Stimulated activated CD8-positive, alpha-beta memory T cell treated with anti-CD3 and anti-CD28 coated beads, Interleukin-7, amount 100 ng/mL, for 1 hour (primary cell): ENCODE measurements at places on chromosomes 11 and 22.

GRCh38 chr11:125514336-125515101, 18.5 kb upstream of the FEZ1 start:
- no peak for DNase-seq

GRCh38 chr22:42699281-42699975, 21.2 kb downstream of the A4GALT start:
- no peak for DNase-seq

- no peak for DNase-seq
Measured at GRCh38 chr11:68146704-68147474, 25.7 kb upstream of the CHKA start.

DNA sequence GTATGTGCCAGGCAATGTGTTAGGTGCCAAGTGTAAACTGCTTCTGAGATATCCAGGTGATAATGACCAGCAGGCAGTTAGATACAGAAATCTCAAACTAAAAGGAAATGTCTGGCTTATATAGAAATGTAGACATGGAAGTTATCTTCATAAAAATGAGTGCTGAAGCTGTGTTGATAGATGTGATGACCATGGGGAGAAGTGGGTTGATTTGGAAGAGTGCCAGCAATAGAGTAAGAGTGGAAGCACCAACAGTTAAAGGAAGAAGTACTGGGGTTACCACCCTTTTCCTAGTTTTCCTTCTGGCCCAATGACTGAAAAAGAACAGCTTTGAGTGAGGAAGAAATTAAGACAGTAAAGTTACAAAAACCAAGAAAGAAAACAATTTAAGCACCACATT, 68.5 kb downstream of the C2CD3 start:
- no peak for DNase-seq

DNA sequence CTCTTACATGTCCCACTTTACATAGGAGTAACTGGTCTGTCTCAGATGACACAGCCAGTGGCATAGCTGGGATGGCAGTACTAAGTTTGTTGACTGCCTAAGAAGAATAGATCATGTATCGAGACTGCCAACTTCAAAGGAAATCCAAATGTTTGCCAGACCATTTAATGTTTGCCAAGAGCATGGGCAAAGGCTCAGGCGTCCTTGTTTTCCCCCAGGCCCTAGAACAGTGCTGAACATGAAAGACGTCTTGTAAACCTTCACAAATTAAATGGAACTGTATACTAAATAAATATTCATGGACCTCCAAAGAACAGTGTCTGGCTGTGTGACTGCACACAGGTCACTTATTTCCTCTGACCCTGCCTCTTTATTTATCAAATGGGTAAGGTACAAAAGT, 234.7 kb upstream of the CCDC90B start:
- DNase-seq: no peak

DNA sequence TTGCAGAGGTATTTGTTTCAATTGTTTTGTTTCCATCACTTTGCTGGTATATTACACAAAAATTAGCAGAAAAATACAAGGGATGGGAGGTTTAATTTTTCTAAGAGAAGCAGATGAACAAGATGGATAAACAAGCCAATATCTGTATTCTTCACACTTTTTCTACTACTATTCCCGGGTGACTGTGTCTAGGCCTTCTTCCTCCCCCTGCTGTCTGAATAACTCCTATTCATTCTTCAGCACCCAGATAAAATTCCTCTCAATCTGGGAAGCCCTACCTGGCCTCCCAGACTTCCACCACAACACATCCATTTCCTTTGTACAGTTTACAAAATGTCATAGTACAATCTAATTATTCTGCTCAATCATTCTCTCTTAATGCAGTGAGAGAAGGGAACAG, 666.6 kb upstream of the TENM4 start:
- no peak for DNase-seq

DNA sequence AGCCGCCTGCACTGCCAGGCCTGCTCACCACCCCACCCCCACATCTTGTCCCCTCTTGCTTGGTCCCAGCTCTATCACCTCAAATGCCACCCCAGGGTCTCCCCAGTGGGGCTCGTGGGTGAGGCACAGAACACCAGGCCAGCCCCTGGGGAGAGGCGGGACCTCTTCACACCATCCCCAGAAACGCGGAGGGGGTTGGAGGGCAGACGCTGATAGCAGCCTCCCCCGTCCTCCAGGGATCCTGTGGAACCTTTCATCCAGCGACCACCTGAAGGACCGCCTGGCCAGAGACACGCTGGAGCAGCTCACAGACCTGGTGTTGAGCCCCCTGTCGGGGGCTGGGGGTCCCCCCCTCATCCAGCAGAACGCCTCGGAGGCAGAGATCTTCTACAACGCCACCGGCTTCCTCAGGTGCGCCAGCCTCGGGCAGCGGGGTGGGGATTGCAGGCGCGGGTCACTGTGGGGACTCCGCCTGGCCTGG, 5.8 kb downstream of the PKP3 start:
- no peak for DNase-seq

- DNase-seq: no peak
Measured at GRCh38 chr22:46665151-46665695, 45.0 kb downstream of the GRAMD4 start.
